ENCODE measurements at places on chromosomes 5 and 9.

- no peak for DNase-seq
These were observed 403.9 kb downstream of the ADGRV1 start for GRCh38 chr5:90962481-90962880.

GRCh38 chr9:113389451-113389850, 11.6 kb downstream of the ALAD start:
- DNase-seq: no peak

DNA sequence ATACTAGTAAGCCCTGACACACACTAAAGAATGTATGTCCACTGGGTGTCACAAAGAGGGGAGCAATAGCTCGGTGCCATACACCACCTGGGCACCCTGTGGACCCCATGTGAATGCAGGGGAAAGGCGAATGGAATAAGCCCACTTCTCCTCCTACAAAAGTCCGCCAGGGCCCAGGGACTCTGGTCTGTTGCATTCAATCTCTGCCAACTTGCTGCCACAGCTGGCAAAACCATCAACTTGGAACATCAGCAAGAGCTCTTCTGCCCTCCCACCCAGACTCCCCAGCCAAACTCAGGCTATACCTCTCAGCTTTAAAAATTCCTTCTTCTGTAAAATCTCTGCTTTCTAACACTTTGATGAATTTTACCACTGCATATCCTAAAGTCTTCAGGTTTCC, 54.5 kb downstream of the PFDN1 start:
- DNase-seq: no peak

- DNase-seq: no peak
These were observed 467.1 kb downstream of the ZNF608 start for GRCh38 chr5:124279146-124279876.
